Thymus (tissue), 14 donors: ENCODE measurements at places on chromosomes 13 and 19.

DNA sequence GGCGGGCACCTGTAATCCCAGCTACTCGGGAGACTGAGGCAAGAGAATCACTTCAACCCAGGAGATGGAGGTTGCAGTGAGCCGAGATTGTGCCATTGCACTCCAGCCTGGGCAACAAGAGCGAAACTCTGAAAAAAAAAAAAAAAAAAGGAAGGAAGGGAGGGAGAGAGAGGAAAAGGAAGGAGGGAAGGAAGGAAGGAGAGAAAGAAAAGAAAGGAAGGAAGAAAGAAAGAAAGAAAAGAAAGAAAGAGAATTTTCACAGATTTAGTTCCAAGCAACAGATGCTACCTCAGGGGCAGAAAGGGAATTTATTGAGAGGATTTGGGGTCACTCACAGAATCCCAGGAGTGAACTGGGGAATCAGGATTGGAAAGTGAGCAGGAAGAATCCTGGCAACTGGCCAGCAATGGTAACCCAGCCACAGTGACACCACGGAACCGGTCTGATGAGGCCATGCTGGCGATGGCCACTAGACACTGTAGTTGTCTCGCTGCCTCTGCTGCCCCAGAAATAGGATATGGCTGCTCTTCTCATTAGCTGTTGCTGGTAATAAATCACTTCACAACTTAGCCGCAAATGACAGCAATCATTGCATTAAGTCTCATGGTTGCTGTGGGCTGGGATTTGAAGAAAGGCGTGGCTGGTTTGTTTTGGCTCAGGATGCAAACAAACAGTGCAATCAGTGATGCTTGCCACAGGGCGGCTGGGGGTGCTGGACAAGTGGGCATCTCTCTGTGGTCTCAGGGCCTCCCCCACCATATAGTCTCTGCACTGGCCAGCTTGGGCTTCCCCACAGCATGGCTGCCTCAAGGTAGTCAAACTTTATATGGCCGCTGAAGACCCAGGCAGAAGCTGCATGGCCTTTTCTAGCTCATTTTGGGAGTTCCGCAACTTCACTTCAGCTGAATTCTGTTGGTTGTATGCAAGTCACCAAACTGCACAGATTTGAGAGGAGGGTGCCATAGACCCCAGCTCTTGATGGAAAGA, 5.2 kb upstream of the BCAM start:
- no peak for DNase-seq

GRCh38 chr13:114025714-114026431, 52.0 kb upstream of the C13orf46 start:
- no peak for DNase-seq

DNA sequence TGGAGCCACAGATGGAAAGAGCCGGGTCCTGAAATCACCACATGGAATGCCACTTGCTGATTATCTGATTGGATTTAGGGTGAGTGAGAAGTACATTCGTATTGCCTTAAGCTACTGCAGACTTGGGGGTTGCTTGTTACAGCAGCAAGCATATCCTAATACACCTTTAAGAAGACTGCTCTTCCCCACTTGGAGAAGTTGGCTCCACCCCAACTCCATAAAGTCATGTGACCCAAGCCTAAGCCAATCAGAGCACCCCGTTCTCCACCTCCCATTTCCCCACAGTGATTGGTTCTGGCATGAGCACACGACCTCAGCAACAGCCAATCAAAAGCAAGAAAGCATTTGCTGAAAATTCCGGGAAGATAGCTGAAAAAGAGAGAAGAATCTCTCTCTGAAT, 23.1 kb downstream of the CACNA1A start:
- DNase-seq, result no peak

GRCh38 chr19:10752237-10752912, 34.5 kb downstream of the DNM2 start:
- DNase-seq, result no peak

DNA sequence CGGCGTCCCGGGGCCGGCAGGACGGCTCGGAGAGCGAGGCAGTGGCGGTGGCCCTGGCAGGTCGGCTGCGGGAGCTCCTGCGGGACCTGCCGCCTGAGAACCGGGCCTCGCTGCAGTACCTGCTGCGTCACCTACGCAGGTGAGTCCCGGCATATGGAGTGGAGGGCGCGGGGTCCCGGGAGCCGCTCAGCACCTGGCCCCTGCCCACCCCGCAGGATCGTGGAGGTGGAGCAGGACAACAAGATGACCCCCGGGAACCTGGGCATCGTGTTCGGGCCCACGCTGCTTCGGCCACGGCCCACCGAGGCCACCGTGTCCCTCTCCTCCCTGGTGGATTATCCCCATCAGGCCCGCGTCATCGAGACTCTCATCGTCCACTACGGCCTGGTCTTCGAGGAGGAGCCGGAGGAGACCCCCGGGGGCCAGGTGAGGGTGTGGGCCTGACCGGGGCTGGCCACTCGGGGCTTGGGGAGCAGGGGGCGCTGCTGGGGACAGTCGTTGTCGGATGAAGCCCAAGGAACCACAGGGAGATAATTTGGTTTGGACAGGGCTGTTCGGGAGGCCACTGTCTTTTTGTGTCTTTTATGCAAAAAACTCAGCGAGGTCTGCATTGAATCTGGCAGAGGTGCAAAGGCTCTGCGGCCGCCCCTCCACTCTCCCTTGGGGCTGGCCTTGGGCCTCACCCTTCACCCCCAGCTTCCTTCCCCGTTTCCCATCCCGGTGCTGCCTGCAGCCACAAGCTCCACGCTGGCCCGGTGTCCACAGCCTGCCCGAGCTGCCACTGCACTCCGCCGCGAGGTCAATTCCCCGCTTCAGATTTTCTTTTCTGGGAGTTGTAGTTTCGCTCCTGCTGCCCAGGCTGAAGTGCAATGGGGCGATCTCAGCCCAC, 12.0 kb downstream of the POLR2E start:
- no peak for DNase-seq

- DNase-seq, result no peak
Observed at GRCh38 chr19:48182434-48182833, 12.0 kb downstream of the ZSWIM9 start.

DNA sequence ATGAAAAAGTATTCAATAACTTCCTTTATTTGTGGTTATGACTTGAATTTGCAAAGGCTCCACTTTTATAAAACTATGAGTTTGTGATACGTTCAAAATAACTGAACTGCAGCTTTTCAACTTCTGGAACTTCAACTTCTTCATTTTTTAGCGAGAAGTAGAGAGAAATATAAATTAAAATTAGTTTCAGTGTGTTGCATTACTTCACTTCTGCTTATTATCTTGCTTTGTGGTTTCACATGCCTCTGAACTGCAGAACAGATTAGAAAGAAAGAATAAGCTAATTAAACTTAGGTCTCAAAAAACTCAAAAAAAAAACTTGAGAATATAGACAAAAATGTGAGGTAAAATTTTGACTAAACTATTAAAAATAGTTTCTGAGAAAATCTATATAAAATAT, 1073.4 kb downstream of the PCDH17 start:
- DNase-seq, result no peak

- no peak for DNase-seq
Observed at GRCh38 chr13:43107780-43108179, 84.4 kb downstream of the DNAJC15 start.

DNA sequence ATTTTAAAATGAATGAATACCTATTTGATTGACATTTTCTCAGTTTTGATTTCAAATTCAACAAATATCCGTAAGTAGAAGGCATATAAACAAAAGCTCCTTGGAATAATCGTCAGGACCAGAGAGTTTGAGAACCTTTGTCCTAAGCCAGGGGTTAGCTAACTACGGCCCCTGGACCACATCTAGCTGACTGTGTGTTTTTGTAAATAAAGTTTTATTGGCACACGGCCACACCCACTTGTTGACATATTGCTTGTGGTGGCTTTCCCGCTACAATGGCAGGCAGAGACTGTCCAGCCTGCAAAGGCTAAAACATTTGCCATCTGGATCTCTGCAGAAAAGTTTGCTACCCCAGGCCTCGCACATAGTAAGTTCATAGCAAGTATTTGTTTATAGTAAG, 83.4 kb downstream of the GNG7 start:
- DNase-seq, result no peak

- no peak for DNase-seq
Observed at GRCh38 chr19:28948566-28948965, 264.4 kb downstream of the UQCRFS1 start.

DNA sequence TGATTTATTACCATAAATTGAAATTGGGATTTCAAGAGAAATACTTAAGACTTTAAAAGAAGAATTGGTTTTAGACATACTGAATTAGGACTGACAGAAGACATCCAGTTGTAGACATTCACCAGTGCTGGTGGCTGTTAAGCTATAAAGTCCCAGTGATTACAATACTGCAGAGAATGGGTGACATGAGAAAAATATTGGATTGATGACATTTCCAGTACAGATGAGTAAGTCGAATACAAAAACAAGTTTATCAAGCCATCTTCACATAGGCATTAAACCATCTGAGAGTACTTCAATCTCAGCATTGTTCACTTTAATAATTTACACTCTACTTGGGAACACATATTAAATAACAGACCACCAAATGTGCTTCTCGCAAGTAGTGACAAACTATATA, 66.8 kb downstream of the TBC1D4 start:
- no peak for DNase-seq

- DNase-seq, result no peak
Observed at GRCh38 chr13:79631051-79631659, 150.2 kb downstream of the NDFIP2 start.

DNA sequence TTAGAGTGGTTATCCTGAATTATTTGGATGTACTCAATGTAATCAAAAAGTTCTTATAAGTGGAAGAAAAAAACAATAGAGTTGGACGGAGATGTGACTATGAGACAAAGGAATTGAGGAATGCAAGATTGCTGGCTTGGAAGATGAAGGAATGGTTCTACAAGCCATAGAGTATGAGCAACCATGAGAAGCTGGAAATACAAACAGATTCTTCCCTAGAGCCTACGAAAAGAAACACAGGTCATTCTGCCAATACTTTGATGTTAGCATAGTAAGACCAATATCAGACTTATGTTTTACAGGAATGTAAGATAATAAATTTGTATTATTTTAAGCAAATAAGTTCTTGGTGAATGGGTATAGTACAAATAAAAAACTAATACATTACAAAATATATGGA, 249.2 kb downstream of the DIAPH3 start:
- no peak for DNase-seq
